ENCODE measurements at places on chromosomes 12 and 14. TPM values are rescaled to one million over a fixed set of nuclear protein-coding genes. Genes with fewer than 3 reads are reported as not detected.

Gene EIF2B2
- 29.5 TPM for total RNA-seq

Gene KLRC1
- total RNA-seq, result not detected

Gene POTEM
- not detected for total RNA-seq

Gene RFX4
- total RNA-seq, result not detected

Gene BIN2
- total RNA-seq, result 1.5 TPM

Gene ITGB7
- 0.97 TPM for total RNA-seq

Gene PDE6H
- total RNA-seq, result not detected

Gene CMTM5
- 0.27 TPM for total RNA-seq

Gene CD163L1
- 2.1 TPM for total RNA-seq

Gene KRT83
- not detected for total RNA-seq

Gene SLC2A13
- 6.6 TPM for total RNA-seq

Gene NUBPL
- total RNA-seq, result 28.2 TPM
